COLO829 (cell line): ENCODE measurements at places on chromosomes 4 and X.

DNA sequence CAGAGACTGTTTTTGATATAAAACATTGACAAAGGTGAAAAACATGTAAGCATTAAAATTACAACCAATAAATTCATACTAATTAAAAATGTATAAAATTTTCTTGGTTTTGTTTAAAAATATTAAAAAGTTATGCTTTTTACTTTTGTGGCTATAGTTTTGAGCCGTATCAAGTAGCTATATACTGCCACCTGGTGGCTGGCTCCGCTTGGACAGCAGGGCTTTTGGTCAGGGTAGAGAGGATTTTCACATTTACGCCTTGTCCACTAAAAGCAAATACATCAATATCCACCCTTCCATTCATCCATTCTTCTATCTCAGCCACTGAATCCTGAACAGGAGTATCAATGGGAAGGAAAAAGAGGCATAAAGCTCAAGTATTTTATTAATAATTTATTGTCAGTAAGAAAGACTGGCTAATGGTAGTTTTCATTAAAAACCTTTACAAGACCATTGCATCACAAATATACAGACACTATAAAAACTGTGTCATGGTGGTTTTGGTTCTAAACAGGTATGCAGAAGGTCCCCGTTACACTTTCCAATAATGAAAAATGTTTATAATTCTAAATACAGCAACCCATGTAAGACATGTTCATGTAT, 32.1 kb upstream of the MTNR1A start:
- DNase-seq = peak; percentile 78

DNA sequence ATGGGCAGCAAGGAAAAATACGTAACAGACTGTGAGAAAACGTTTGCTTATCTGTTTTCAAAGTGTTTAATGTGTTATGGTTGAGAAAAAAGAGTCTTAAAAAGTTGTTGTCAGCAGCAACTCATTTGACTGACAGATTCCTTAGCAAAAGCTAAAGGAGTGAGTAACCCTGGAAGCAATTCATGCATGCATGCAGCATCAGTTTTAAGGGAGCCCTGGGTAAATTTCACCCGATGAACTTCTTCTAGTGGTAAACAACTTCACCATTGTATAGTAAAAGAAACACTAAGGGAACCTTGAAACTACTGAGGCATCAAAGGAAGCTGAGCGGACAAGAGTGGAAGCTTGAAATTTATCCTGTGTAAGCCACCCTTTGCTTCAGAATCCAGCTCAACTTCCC, 583.2 kb upstream of the INTU start:
- no peak for DNase-seq

DNA sequence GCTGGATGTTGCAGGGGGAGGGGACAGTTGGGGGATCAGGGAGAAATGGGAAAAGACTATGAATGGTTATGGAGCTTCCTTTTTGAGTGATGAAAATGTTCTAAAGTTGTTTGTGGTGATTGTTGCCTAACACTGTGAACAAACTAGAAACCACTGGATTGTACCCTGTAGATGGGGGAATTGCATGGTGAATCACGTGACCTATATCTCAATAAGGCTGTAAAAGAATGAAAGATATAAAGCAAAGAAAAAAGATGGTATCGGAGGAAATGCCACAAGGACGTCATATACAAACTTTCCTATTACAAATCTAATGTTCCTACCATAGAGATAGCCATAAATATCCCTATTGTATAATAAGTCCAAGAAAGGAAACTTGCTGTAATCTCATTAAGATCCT, 20.6 kb upstream of the CT55 start:
- no peak for DNase-seq

- no peak for DNase-seq
Measured at GRCh38 chr4:184671101-184671500, 21.6 kb downstream of the PRIMPOL start.

GRCh38 chrX:38318196-38318595, 9.1 kb downstream of the RPGR start:
- no peak for DNase-seq

- DNase-seq = no peak
Measured at GRCh38 chr4:128917781-128918180, 108.3 kb downstream of the JADE1 start.

DNA sequence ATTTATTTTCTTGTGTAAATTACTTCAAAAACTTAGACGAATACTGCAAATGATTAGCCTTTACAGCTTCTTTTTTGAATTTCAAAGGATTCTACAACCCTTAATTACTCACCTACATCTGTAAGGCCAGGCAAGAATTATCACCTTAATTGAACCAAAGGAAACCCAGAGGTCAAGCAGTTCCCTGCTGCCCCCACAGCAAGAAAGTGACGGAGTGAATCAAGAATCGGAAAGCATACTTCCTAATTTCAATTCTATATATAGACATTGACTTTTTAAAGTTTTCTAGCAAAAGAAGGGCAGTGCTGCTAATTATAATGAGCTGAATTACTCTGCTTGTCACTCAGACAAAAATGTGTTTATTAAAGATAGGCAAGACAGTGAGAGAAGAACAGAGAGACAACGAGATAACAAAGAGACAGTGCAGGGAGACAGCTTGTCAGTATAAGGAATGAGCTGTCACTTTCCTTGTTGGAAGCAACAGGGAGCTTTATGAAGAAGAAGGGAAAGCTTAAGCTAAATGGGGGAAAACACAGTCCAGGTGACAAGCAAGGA, 47.5 kb upstream of the SPANXN4 start:
- DNase-seq = no peak

GRCh38 chr4:82891707-82892466, 934 bp upstream of the SEC31A start:
- DNase-seq = no peak

GRCh38 chr4:89419111-89419695, 111.6 kb upstream of the GPRIN3 start:
- no peak for DNase-seq

- DNase-seq = no peak
Measured at GRCh38 chr4:48173056-48173991, 39.3 kb upstream of the TXK start.

DNA sequence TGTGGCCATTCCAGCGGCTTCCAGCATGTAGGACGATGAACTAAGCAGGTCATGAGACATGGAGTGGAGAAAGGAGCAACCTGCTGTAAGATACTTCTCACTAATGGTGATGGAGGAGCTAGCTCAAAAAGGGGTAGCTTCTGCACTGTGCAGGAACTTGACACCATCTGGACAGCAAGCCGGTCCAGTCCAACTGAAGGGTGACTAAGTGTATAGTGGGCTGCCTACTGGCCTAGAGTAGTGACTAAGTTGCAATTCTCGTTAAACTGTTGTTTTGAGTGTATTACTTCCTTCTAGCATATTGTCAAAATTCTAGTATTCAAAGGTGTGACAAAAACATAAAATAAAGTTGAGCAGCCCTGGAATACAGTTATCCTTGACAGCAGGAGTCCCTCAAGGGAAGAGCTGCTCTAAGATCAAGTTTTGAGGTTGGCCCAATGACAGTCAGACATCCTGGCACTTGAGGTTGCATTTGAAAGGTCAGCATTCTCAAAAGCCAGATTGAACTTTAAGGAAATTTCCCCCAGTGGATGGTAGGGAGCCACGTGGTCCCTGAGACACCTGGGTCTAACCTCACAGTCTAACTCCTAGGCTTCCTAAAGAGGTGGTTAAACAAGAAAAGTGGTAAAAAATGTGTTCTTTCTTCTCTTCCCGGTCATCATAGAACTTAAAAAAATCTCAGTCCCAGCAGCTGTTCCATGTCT, 8.0 kb downstream of the CETN2 start:
- no peak for DNase-seq

GRCh38 chrX:123476611-123477219, 256.1 kb downstream of the THOC2 start:
- DNase-seq = no peak

DNA sequence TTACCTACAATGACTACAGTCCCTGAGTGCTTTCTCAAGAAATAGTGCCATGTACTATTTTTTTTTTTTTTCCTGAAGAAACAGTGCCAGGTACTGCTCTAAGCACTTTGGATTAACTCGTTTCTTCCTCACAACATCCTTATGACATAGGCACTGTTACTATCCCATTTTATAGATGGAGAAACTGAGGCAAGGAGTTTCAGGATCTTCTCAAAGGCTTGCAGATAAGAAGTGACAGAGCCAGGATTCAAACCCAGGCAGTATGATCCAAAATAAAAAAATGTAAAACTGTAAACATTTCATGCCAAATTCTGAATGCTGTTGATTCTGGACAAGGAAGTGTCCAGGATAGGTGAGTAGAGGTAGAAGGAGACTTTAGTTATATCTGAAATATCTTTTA, 1.1 kb downstream of the FANCB start:
- DNase-seq = no peak

GRCh38 chrX:15985937-15986336, 131.3 kb upstream of the AP1S2 start:
- no peak for DNase-seq

DNA sequence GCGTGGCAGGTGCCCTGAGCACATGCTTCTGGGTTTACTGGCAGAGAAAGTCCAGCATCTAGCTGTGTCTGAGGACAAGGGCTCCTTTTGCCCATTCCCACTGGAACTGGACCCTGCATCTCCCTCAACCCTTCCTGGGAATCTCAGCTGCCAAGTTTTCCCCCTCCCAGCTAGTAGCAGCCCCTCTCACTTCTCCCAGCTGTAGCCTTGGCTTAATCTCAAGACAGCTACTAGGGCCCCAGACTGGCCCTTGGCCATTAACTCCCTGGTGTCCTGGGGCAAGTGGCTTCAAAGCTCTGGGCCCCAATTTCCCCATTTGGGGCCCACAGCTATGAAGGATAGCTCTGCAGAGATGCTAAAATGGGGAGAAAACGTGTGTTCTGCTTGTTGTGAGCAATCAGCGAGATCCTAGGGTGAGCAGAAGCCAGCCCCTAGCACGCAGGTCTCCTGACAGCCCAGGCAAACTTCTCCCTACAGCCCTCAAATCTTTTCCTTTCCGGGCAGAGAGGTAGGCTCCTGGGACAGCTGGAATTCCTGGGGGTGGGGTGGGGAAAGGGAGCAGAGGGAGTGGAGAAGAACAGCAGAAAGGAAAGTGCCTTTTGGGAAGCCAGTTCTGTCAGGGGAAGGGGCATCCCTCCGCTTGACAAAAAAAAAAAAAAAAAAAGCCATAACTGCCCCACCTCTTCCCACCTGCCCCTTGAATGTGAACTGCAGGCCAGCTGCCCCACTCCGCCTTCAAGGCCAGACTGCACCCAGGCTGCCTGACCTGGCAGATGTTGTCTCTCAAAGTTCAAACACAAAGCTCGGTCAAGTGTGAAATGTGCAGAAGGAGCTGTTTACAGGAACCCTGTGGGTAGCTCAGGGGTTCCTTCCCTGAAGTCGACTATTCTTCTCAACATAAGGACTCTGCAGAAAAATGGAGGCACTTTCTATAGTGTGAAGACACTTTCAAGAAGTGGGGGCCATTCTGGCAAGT, 16.6 kb downstream of the FGD1 start:
- DNase-seq = no peak

GRCh38 chr4:183826461-183826860, 78.6 kb upstream of the STOX2 start:
- no peak for DNase-seq

DNA sequence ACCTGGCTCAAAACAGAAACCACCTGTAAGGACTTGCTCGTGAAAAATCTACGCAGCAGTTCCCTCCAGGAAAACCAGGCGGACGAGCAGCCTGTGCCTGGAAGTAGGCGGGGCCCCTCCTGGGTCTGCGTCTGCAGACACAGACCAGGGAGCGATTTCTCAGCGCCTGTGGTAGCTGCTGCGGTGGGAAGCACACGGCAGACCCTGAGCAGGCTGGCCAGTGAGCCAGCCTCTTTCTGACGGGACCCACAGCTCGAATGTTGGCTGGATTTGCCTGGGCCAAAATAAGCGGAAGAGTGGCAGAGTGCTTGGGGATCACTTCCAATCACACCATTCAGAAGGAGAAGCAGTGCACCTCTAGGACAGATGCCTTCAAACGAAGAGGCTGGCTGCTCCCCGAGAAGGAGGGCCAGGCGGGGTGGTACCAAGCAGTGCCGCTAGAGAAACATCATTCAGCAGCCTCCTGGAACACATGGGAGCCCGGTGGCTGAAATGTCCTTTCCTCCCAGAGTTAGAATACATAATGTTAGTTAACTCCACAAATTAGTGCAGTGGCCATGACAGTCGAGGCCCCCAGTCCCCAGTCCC, 85.9 kb downstream of the GATB start:
- DNase-seq = no peak

GRCh38 chr4:105624530-105624929, 72.1 kb downstream of the ARHGEF38 start:
- DNase-seq = no peak

- DNase-seq = no peak
Measured at GRCh38 chr4:181559637-181560036, 683.6 kb upstream of the TENM3 start.

DNA sequence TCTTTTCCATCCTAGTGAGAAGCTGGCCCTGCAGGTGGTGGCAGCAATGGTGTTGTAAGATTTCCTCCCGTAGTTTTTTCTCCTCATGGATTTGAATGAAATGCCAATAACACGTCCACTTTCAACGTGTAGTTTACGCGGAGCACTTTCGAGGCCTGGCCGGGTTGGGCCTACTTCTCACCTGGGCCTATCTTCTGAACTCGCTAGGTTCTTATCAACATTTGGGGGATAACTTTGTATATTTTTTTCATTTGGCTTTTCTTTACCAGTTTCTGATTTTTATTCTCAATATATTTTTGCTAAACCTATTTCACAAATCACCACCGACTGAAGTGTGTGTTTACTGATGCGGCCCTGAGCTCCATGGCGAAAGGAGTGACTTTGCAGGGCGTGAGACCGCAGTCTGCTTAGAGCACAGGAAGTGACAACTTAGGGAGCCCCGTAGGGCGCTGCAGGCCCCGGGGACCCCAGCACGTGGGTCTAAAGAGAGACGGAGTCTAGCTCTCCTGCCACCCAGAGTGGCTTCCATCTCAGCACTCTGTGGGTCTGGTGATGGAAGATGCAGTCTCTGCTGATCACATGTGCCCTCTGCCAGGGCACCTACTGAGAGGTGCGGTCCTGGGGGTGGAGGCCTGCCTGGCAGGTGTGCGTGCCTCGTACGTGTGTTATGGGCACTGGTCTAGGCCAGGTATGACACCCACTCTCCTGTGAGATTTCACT, 29.1 kb downstream of the NELFA start:
- no peak for DNase-seq

GRCh38 chr4:108850219-108850649, 87.4 kb upstream of the ETNPPL start:
- DNase-seq = no peak

- DNase-seq = peak; percentile 28
Measured at GRCh38 chrX:10900585-10901289, 210.4 kb upstream of the HCCS start.

DNA sequence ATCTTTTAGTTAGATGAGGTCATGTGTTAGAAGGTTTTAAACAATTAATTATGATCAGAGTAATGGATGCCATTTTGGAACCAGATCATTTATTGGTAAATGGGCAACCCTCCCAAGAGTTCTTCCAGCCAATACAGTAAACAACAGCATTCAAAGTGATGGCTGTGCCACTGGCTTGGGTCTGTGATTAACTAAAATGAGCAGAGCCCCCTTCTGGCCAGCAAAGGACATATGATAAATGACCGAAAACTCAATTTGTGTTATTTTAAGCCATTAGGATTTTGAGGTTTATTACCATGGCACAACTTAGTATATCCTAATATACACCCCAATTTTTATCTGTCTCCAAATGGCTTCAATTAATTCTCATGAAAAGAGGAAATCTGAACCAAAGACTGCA, 90.8 kb upstream of the NPFFR2 start:
- peak; percentile 13 for DNase-seq
